Stimulated activated CD4-positive, alpha-beta T cell treated with anti-CD3 and anti-CD28 coated beads, Interleukin-4, amount 100 ng/mL, for 24 hours (primary cell): ENCODE measurements at places on chromosomes 12 and 14.
A peak's percentile ranks its signal among the peaks of the same experiment; 100 is the strongest.

DNA sequence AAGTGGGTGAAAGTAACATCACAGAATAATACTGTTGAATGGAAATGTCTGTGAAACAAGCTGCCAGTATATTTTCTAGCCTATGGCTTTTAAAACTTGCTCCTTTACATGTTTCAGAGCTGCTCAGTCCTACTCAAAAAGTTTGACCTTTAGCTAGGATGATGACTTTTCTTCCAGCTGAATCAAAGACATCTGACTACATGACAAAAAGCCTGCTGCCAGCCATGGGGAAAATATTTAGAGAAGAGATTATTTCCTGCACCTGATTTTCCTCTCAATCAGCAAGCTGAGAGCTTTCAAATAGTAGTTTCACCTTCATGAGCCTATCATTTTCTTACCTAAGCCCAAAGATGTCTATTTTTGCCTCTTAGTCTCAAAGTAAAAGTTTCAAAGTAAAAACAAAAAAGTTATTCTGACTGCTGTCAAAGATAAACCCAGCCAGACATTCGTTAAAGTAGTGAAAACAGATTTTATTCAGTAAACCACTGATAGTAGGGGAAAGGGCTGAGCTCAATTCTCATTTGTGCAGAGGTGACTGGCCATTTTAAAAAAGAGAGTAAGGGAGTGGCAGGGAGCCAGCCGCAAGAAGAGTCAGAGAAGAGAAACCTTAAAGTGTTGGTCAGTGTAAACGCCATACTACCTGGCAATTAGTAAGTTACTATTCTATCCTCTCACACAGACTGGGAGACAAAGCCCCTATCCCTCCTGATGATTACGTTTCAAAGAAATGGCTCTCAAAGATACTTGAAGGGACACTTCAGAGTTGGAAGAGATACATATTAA is 2.2 kb downstream of the ATP6V1D start:
- no peak for DNase-seq

GRCh38 chr14:37272569-37272968 is 74.8 kb downstream of the MIPOL1 start:
- DNase-seq: no peak

GRCh38 chr12:53255996-53256395 is 12.1 kb upstream of the ESPL1 start:
- DNase-seq: no peak

DNA sequence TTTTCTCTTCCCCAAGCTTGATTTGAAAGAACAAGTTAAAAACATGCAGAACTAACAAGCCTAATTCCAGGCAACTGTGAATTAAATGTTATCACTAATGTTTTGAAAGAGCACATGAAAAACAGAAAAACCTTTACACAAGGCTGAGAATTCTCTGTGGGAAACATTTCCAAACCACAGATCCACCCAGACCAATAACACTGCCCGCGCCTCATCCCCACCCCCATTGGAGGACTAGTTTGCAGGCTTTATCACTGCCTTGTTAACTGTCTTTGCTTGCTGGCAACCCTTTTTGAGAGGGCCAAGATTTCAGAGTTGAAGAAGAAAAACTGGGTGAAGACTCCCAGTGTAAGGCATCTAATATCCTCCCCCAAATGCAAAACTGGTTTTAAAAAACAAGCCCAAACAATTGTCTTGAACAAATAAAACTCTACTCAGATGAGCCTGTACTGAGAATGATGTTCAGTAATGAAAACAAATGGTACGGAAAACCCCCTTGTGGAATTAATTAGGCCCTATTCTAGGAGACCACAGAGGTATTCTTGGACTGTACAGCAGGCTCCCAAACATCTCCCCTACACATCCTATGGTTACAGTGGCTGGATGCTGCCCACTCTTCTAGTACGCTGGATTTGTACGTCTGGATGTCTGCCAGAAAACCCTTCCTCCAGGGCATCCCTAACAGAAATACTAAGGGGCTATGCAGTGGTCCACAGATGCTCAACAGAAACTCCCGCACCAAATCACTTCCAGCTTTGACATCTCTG is 5.8 kb downstream of the MAX start:
- DNase-seq: peak; percentile 12

DNA sequence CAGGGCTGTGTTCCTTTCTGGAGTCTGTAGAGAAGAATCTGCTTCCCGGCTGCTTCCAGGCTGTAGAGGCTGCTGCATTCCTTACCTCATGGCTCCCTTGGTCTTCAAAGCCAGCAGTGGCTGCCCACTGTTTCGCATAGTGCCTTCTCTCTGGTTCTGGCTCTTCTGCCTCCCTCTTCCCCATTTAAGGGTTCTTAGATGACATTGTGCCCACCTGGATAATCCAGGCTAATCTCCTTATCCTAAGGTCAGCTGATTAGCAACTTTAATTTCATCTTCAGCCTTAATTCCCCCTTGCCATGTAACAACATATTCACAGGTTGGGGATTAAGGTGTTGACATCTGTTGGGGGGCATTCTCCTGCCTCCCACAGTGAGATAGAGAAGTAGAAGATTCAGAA is 208.6 kb upstream of the TMTC1 start:
- no peak for DNase-seq

- no peak for DNase-seq
Measured at GRCh38 chr12:88036353-88036965, 7.3 kb upstream of the C12orf50 start.
